ENCODE measurements at places on chromosomes 13 and 19.

DNA sequence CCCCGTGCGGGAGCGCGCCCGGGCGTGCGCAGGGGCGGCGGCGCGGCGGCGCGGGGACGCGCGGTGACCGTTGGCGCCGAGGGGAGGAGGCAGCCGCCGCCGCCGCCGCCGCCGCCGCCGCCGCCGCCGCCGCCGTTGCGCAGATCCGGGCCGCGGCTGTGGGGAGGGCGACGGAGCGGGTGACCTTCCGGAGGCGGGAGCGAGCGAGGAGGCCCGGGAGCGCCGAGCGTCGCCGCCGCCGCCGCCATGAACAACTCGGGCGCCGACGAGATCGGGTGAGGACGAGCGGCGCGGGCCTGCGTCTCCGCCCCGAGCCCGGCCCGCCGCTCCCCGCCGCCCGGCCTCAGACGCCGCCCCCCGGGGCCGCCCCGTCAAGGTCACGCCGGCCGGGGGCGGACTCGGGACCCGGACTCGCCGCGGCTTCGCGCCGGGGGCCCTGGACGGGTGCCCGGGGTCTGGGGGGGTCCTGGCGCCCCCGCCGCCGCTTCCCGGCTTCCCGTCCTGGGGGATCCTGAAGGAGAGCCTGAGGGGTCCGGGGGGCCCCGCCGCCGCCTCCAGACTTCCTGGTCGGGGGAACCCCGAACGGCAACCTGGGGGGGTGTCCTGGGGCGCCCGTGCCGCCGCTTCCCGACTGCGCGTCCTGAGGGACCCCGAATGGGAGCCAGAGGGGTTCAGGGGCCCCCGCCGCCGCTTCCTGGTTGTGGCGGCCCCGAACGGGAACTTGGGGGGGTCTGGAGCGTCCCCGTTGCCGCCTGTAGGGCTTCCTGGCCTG lies at the start of gene DAZAP1:
Gene DAZAP1, plus strand, starts transcription at position 59 of the 772 bp plus-strand sequence. Its CDS starts 188 bp downstream, at position 247.
- DNase-seq: no peak

DNA sequence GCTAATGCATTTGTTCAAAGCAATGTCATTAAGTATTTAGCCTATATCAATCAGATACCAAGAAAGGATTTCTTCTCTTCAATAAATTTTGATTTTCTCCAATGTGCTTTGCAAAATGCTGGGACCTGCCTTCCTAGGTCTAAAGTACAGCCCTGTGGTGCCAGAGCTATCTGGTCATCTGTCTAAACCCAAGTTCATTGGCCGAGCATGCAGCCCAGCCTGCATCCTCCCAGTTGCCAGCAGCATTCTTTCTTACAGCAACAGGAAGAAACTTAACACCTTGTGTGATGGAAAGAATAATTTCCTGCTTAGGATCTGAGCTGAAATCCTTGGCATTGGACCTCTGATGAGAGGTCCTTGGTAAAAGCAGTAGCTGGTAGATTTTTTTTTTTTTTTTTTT lies 310.0 kb downstream of the RBM26 start:
- DNase-seq: no peak

- no peak for DNase-seq
Measured at GRCh38 chr13:42086582-42086981, 38.1 kb downstream of the DGKH start.

DNA sequence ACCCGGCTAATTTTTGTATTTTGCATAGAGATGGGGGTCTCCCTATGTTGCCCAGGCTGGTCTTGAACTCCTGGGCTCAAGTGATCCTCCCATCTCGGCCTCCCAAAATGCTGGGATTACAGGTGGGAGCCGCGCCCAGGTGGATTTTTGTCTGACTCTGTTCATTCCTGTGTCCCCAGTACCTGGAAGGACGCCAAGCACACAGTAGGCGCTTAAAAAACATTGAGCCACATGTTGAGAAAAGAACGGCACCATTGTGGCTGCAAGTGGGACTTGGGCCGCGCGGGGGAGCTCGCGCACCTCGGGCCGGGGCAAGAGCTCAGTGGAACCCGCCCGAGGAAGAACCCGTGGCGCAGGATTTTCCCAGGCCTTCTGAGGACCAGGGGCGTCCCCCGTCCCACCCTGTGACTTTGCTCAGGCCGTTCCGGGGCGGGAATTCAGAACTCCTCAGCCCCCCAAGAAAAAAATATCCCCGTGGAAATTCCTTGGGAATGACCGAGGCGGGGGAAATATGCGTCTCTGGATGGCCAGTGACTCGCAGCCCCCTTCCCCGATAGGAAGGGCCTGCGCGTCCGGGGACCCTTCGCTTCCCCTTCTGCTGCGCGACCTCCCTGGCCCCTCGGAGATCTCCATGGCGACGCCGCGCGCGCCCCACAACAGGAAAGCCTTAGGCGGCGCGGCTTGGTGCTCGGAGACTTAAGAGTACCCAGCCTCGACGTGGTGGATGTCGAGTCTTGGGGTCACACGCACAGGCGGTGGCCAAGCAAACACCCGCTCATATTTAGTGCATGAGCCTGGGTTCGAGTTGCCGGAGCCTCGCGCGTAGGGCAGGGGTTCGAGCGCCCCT lies 1.4 kb upstream of the ICAM1 start:
- peak; percentile 93 for DNase-seq

DNA sequence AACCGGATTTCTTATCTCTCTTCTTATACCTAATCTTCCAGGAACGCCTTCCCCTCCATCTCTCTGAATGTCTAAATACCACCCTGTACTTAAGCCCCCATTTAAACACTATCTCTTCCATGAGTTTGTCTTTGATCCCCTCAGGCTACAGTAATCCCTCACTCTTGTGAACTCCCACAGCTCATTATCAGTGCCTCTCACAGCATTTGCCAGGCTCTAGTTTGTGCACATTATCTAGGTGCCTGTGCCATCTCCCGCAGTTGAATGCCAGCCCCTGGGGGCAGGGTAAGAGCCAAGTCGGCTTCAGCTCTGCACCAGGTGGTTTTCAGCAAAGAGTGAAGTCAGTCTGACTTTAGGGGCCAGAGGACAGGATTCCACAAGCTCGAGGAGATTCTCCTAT lies 71.4 kb downstream of the FREM2 start:
- no peak for DNase-seq

DNA sequence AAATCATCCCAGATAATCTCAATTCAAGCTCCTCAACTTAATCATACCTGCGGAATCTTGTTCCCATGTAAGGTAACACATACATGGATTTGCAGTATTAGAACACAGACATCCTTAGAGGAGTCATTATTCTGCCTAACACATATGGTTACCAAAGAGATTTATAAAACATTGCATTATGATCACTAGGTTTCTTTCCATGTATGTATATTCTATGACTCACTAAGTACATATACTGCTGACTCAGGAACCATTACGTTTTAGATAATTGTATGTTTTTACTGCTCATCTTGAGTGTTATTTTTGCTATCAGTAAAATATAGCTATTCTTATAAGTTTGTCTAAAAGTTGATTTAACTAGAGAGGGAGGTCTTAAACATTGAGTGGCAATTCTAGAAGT lies 182.9 kb downstream of the SLITRK6 start:
- DNase-seq: no peak

DNA sequence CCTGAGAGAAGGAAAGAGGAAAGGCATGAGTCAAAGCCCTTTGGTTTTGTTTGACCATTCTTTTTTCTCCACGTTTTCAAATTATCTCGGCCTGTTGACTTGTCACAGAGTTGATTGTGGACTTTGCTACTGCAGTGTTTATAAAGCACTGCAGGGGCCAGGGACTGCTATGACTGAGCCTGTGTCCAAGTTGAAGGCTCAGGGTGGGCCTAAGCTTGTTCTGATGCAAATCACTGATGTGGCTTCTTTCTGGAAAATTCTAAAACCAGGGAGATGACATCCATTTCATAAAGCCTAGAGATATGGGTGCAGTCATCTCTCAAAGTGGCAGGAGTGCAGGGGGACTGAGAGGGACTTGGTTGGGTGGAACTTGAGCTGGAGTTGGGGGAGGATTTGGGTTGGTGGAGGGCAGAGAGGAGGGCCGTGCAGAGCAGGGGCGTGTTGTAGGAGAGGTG lies 1.2 kb upstream of the CXCL17 start:
- DNase-seq: no peak

GRCh38 chr13:85592211-85592610 lies 207.0 kb downstream of the SLITRK6 start:
- no peak for DNase-seq
